ENCODE measurements at places on chromosomes 16 and 17.

GRCh38 chr17:19388791-19389785 is 2.1 kb upstream of the MFAP4 start:
- DNase-seq, result no peak

GRCh38 chr16:58037365-58038057 is 12.0 kb downstream of the MMP15 start:
- DNase-seq, result no peak

DNA sequence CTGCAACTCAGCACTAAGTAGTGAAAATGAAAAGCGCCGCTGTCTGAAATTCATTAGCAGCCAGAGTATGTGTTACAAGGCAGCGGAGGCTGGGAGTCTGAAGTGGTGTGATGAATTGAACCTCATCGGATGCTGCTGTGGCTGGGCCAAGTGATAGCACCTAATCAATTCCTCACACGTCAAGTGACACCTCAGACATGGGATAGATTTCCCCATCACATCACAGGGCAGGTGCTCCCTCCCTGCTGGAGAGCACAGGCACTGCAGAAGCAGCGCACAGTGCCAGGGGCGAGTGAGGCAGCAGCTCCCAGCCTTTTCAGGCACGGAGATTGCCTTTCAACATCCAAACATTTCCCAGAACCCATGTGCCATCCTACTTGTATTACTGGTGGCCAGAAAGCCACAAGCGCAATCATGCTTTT is 32.2 kb downstream of the DRC3 start:
- no peak for DNase-seq

DNA sequence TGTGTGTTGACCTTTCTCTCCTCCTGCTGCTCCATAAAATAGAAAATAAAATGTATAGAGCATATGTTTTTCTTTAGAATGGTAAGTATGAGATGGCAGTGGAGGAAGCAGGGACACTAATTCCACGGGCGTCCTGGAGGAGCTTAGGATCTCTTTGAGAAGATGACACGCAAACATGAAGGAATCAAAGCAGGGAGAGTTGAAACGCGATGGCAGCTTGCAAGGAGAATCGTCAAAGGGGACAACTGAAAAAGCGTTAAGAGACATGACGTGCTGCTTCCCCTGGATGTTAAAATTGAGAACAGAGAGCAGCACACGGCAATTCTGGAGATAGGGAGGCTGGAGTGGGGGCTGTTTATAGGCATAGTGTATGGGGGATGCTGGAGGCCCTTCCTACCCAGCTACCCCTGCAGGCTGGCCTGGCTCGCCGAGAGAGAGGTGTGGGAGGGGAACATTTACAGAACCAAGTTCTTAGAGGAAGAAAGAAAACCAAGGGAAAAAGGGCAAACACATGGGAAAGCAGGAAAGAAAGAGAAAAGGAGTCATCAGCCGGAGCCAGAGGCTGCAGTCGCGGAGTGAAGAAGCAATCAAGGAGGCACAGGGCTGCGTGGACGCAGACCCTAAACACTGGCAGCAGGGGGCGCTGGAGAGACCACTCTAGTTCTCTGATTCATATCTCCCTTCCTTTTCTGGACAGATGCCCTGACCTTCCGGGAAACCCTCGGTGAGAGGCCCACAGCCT is 55.8 kb downstream of the MYH13 start:
- peak; percentile 59 for DNase-seq

GRCh38 chr17:1271441-1271840 is 1.2 kb downstream of the BHLHA9 start:
- no peak for DNase-seq

DNA sequence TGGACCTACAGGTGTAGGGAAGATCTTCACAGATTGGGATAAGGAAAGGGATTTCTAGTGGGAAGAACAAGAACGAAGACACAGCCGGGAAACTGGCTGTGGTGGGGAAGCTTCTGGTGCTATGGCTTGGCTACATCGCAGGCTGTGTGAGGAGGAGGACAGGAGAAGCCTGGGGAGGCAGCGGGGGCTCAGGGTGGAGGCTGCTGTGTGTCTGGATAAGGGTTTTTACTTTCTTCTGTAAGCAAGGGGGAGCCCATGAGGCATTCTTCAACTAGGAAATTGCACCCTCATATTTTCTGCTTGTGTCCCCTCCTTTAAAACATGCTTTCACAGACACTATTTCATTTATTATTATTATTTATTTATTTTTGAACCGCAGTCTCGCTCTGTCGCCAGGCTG is 2.9 kb upstream of the RHBDF2 start:
- DNase-seq, result no peak

- DNase-seq, result no peak
These were observed 2.6 kb upstream of the OMG start for GRCh38 chr17:31299624-31300023.

GRCh38 chr17:73288534-73289302 is 23.1 kb downstream of the CDC42EP4 start:
- no peak for DNase-seq

All from A172 (cell line).